ENCODE measurements at places on chromosomes 2 and 18. TPM values are rescaled to one million over a fixed set of nuclear protein-coding genes. Genes with fewer than 3 reads are reported as not detected.

Gene SGPP2
- total RNA-seq = 0.10 TPM

Gene SETBP1
- 5.5 TPM for total RNA-seq

GRCh38 chr18:31209041-31209440 lies 46.4 kb upstream of the DSC1 start:
- DNase-seq = no peak

- DNase-seq = no peak
Measured at GRCh38 chr18:27382567-27383216, 197.6 kb upstream of the CHST9 start.
